AG04449 (cell line): ENCODE measurements at places on chromosomes 6 and 20.

DNA sequence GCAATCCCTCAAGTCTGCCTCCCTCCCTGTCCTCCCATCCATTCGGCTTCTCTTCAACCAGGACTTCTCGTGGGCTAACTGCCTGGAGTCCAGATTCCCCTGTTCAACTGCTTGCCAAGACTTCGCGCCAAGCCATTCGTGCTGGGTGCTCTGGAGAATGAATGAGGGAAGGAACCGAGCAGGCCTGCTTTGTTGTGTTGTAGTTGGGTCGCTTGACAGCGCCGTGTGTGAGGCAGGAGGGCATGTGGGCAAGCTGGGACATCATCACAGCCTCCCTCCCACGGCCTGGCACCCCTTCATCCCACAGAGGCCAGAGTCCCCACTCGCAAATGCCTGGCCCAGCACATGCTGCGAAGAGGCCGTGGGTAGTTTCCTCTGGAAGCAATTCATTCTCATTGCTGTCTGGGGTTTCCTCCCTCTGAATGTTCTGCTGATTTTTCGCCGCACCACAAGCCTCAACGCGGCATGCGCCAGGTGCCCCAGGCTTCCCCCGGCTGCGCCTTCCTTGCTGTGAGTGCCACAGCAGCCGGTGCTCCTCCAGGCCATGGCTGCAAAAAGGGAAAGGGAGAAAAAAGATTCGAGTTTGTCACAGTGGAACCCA is 336.0 kb downstream of the QKI start:
- DNase-seq, result no peak

DNA sequence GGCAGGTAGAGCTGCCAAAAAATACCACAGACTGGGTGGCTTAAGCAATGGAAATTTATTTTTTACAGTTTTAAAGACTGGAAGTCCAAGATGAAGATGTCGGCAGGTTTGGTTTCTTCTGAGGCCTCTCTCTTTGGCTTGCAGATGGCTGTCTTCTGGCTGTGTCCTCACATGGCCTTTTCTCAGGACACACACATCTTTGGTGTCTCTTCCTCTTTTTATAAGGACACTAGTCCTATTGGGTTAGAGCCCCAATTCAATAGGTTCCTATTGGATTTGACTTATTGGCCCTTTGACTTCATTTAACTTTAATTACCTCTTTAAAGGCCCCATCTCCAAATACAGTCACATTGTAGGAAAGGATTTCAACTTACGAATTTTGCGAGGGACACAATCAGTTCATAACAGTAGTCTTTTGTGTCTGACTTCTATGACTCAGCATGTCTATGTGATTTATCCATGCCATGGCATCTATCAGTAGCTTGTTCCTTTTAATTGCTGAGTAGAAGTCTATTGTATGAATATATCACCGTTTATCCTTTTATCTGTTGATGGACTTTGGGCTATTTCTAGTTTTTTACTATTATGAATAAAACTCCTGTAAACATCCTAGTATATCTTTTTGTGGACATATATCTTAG is 11.0 kb upstream of the TCP11 start:
- DNase-seq, result no peak

DNA sequence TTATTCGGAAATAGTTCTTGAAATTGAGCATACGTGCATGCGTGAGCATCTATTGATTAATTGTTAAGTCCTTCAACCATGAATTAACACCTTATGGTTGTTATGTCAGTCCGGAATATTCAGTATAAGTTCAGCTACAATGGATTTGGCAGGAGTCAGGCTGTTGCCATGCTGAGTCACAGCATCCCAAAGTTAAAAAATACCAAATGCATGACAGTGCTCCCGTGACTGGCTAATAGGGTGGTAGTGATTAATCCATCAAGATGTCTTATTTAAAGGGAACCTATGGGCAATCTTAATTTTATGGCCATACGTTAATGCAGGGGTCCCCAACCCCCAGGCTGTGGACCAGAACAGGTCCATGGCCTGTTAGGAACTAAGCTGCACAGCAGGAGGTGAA is 10.5 kb downstream of the RAE1 start:
- peak; percentile 42 for DNase-seq

DNA sequence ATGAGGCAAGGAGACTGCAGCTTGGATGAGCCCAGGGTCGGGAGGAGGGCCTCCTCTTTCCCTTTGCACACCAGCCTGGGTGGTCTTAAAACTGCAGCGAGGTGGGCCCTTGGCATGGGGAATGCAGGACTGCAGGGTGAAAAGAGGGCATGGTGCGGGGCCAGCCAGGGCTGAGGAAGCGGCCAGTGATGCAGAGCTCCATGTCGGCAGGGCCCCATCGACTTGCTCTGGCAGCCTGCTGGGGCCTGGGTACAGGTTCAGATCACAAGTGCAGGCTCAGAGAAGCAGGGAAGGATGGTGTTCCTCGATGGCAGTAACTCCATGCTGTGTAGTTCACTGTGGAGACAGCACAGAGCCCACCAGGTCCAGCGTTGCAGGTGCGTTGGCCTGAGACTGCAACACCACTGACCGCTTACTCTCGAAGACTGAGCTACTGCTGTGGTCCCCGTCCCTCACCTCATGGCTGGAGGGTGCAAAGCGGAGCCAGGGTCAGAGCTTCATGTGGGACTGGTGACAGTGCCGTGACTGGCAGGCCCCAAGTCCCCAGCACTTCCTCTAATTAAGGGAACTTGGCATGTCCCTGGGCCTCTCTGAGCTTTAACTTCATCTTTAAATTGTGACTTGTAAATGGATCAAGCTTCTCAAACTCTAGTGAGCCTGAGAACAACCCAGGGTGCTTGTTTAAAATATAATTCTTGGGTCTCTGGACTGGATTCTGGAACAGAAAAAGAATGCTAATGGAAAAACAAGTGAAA is 223.2 kb downstream of the SYNDIG1 start:
- no peak for DNase-seq

- peak; percentile 61 for DNase-seq
These were observed 52.0 kb downstream of the HIVEP1 start for GRCh38 chr6:12064131-12064530.

DNA sequence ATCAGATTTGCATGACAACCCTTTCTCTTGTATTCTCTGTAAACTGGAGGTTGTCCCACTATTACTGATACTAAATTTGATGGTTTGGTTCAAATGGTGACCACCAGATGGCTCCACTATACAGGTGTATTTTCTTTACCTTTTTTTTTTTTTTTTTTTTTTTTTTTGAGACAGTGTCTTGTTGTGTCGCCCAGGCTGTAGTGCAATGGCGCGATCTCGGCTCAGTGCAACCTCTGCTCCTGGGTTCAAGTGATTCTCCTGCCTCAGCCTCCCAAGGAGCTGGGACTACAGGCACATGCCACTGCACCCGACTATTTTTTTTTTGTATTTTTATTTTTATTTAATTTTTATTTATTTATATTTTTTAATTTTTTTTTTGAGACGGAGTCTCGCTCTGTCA is 6.6 kb upstream of the WTAP start:
- no peak for DNase-seq

GRCh38 chr20:48807586-48808381 is 20.0 kb downstream of the PREX1 start:
- no peak for DNase-seq

DNA sequence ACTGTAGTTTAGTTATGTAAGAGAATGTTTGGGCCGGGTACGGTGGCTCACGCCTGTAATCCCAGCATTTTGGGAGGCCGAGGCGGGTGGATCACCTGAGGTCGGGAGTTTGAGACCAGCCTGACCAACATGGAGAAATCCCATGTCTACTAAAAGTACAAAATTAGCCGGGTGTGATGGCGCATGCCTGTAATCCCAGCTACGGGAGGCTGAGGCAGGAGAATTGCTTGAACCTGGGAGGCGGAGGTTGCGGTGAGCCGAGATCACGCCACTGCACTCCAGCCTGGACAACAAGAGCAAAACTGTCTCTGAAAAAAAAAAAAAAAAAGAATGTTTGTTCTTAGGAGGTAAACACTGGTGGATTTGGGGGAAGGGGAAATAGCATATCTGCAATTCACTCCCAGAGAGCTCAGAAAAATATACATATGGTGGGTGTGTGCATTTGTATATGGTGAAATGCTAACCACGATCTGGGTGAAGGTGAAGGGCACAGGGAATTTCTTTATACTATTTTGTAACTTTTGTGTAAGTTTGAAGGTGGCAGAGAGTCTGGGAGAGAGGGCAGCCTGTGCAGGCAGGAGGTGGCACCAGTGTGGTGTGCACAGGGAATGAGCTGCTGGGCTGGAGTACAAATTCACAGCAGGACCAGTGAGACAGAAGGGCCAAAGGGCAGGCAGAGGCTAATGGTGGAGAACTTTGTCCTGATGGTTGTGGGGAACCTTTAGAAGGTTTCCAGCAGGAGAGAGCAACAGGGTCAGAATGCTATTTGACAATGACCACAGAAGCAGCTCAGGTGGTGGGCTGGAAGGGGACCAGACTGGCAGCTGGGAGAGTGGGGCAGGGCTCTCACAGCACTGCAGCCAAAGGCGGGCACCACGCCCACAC is 42.4 kb downstream of the SSR1 start:
- no peak for DNase-seq

GRCh38 chr20:2516399-2516798 is 7.7 kb upstream of the ZNF343 start:
- no peak for DNase-seq

GRCh38 chr6:89180971-89181370 is 35.1 kb downstream of the PM20D2 start:
- DNase-seq, result no peak

DNA sequence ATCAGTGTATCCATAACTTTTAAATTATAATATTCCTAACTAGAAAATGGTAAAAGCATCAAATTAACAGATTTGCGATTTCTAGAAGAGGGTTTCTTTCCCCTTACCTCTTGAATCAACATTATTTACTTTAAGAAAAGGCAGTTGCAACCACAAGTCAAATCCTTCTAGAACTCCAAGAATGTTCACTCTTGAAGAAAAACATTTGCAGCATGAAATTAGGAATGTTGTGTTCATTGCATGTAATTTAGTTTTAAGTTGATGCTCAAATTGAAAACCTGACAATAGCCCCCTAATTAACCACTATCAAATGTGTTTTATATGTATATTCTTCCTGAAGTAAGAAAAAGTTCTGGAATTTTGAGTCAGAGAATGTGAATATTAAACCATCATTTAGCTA is 2.3 kb upstream of the REV3L start:
- DNase-seq, result no peak

DNA sequence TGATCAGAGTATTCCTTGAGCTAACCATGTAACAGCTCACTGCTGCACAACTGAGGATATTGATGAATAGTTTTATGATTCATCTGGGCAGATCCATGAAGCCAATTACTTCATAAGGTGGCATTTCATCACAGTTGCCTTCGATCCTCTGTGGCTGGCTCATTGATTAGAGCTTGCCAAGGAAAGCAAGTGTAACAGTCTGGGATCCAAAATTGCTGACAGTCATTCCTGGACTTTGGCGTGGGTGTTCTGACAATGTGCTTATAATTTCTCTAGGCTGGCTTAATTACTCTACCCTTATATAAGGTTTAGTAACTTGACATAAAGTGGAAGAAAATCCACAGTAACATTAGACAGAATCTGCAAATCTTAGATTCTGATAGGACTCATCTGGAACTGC is 551.3 kb upstream of the CDH4 start:
- no peak for DNase-seq

DNA sequence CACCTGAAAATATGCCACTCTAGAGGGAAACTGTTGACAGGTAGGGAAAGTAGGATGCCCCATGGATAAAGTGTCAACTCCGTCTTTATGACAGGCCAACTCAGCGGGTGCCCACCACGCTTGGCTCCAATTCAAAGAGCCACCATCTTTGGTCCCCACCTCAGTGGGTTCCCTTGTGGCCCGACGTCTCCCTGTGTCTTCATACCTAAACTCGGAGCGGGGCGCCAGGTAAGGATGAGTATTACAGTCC is 277 bp downstream of the MDC1 start:
- no peak for DNase-seq
